ENCODE measurements at places on chromosomes 12 and 14.

- no peak for DNase-seq
These were observed 111.9 kb upstream of the CPM start for GRCh38 chr12:69044887-69045286.

GRCh38 chr12:95248604-95249360 lies 31.2 kb downstream of the VEZT start:
- DNase-seq: no peak

- DNase-seq: no peak
These were observed 18.7 kb downstream of the XRCC3 start for GRCh38 chr14:103696466-103697071.

GRCh38 chr14:90450667-90451066 lies 53.8 kb downstream of the CALM1 start:
- DNase-seq: no peak
